Ovary (tissue), 10 donors: ENCODE measurements at places on chromosomes 11 and 22. TPM values are rescaled to one million over a fixed set of nuclear protein-coding genes. Genes with fewer than 3 reads are reported as not detected.

Gene TIMM8B
- 45.7 TPM for total RNA-seq

Gene TBX10
- not detected for total RNA-seq

Gene TUBA8
- total RNA-seq, result 4.2 TPM

- no peak for DNase-seq
These were observed 31.5 kb downstream of the C2CD3 start for GRCh38 chr11:74139151-74139918.

GRCh38 chr11:112620621-112621394 lies 340.4 kb upstream of the NCAM1 start:
- DNase-seq, result no peak

DNA sequence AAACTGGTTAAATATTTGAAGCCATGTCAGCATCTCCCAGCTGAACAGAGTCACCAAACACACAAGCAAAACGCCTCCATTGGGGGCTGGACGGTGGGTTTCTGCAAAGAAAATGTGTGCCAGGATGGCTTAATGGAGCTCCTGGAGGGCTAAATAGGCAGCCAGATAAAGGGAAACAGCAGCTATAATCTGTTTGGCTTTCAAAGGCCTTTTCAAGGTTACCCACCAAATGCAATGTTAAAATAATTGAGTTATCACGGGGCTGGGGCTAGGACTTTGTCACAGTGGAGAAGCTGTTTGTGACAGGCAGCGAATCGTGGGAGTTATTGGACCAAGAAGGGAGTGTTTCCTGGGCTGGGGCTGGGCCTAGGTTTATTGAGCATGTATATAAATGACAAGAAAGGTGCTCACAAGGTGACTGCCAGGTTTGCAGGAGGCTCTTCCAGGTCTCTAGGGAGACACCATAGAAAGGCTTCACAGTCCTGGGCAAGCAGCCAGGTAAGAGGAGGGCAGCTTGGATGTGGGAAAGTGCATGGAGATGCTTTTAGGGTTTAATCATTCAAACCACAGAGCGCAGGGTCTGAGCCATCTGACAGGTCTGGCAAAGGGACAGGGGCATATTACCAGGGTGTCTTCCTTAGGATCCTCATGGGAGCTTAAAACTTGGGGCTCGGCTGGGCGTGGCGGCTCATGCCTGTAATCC lies 28.3 kb downstream of the GRIK4 start:
- DNase-seq, result no peak

DNA sequence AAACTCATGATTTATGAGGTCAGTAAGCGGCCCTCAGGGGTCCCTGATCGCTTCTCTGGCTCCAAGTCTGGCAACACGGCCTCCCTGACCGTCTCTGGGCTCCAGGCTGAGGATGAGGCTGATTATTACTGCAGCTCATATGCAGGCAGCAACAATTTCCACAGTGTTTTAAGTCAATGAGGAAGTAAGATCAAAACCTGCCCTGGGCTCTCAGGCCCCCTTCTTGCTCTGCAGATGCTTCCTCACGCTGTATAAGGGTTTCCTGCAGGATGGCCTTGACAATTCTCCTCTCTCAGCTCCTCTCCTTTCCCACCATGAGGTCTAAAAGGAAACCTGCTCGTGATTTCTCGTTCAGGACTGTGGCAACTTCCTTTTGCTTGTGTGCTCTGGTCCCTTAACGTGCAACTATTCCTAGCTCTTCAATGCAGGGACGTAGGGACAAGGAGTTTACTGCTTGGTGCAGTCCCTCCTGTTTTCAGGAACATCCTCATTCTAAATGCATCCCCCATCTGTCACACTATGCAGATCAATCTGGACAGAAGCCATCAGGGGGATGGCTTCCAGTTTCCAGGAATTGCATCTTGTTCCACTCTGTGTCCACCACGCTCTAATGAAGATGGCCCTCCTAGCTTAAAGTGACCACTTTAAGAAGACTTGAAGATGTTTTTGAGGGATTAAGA lies 64.3 kb upstream of the IGLL5 start:
- no peak for DNase-seq

DNA sequence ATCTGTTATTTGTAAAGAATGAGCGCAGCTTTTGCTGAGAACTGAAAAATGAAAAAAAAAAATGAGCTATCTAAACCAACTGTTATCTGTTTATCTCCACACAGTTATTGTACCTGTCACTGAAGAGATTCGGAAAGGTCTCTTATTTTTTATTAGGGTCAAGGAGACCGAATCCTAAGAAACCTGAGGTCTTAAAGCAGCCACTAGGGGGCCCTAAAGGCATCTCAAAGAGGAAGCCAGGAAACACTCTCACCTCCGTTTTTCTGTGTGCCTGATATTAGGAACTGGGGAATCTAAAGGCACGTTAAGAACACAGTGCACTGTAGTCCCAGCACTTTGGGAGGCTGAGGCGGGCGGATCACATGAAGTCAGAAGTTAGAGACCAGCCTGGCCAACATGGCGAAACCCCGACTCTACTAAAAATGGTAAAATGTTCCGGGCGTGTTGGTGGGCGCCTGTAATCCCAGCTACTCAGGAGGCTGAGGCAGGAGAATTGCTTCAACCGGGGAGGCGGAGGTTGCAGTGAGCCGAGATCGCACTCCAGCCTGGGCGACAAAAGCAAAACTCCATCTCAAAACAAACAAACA lies 3.5 kb upstream of the LARGE1 start:
- peak; percentile 68 for DNase-seq

- DNase-seq, result no peak
These were observed 235.6 kb downstream of the FAT3 start for GRCh38 chr11:92460213-92460612.

DNA sequence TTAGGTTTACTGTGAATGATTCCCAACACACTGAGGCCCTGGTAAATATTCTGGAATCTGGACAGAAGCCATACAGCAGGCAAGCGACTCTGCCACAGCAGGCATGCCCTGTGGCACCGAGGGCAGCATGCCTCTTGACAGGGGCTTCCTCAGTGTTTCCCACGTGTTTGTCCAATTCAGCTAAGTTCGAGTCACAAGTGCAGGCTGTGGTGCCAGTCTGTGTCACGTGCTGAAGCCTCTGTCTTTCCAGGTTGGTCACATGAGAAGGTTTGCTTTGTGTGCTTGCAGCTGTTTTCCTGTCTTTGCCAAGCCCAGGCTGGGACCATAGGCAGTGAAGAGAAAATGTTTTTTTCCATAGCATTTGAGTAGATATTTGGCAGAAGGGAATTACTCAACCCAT lies 2.4 kb upstream of the PPFIBP2 start:
- peak; percentile 60 for DNase-seq

GRCh38 chr11:44335052-44335760 lies 25.3 kb upstream of the ALX4 start:
- no peak for DNase-seq

- no peak for DNase-seq
These were observed 39.5 kb downstream of the ELFN2 start for GRCh38 chr22:37387793-37388192.

DNA sequence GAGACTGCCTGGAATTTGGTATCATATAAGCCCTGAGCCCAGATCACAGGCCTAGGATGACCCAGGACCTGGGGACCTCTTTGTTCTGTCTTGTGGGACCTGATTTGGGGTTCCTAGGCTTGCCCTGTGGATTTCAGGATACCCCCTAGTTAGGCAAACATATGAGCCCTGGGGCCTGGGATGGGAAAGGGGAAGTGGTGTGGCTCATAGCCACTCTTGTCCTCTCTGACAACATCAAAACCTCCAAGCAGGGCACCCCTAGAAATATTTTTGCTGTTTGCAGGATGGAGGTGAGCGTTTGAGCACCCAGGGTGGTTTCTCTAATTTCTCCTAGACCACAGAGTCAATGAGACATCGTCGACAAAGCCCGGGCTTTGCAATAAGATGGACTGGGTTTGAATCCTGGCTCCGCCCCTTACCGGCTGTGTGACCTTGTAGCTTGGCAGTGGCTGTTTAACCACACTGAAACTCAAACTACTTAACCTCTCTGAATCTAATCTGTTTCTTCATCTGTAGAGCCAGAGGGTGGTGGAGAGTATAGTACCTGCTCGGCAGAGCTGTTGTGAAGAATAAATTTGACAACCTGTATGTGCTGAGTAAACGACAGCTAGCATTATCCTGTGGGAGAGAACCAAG lies 5.3 kb upstream of the LRRC10B start:
- no peak for DNase-seq
